Posterior vena cava (tissue), 2 donors: ENCODE measurements at places on chromosomes 3 and 15. TPM values are rescaled to one million over a fixed set of nuclear protein-coding genes. Genes with fewer than 3 reads are reported as not detected.

DNA sequence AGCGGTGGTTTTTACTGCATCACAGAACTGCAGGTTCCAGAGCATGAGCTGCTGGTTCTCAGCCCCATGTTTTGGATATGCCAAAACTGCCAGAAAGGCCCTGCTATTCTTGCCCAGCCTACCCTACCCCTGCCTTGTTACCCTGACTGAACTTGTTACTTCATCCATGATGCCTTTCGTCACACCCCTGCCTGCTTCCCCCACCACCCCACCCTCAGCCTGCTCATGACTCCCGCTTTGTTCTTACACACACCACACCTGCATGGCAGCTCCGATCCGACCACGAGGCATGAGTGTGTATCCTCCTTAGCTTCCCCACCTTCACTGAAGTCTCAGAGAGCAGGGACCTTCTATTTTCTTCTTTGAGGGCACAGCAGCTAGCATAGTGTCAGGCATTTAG lies 5.1 kb upstream of the TM4SF1 start:
- DNase-seq, result no peak

DNA sequence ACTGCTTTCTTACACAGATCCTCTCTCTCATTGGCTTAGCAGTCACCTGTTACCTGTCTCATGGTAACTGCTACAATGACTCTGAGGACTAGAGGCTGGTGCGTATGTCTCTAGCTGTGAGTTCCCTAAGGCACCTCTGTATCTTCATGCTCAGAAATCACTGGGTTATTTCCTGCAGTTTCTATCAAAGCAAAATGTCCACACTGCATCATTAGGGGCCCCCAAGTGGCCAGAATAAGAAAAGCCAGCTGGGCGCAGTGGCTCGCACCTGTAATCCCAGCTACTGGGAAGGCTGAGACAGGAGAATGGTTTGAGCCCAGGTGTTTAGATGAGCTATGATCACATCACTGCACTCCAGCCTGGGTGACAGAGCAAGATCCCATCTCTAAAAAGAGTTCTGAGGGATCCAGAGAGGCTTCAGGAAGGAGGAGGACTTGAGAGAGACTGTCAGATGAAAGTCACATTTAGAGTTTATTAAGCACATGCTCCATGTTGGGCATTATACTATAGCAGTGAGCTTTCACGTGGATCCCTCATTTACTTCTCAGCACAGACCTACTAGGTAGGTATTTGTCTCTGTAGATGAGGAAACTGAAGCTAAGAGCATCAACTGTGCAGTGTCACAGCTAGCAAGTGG lies 2.3 kb upstream of the VPS18 start:
- DNase-seq, result no peak

GRCh38 chr3:54541369-54541768 lies 386.5 kb downstream of the LRTM1 start:
- no peak for DNase-seq

GRCh38 chr3:71695000-71695482 lies 30.2 kb downstream of the EIF4E3 start:
- DNase-seq, result no peak

DNA sequence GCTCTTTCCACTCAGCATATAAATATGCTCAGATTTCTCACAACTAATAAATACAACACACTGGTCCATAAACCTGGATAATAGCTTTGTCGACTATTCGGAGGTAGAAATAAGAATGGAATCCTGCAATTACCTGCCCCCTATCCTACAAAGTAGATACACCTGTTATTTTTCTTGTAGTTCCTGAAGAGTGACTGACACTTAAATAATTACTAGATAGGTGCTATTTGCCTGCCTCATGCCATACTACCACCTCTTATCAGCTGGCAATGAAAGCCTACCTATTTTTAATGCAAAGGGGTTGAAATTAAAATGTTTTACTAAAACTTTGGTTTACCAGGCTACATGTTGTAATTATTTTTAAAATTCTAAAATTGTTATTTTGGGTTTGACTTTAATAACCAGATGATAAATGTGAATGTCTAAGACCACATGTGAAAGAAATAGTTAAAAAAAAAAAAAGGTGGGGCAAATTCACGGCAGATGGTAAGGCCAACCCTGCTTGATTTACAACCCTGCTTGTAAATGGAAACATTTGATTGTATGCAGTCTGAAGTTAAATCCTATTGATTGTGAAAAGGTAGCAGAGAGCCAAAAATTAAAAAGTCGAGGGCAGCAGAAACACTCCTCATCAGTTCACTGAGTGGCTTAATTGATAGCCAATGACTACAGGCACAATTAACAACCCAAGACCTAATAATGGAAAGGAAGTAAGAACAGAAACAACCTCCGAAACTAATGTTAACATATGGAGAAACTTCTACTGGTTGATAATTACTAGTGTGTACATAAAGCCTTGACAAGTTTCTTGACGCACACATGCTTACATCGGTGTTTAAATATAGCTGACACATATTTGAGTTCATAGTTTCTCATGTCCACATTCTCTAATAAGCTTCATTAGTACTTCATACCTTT lies 8.9 kb downstream of the PEAK1 start:
- no peak for DNase-seq

DNA sequence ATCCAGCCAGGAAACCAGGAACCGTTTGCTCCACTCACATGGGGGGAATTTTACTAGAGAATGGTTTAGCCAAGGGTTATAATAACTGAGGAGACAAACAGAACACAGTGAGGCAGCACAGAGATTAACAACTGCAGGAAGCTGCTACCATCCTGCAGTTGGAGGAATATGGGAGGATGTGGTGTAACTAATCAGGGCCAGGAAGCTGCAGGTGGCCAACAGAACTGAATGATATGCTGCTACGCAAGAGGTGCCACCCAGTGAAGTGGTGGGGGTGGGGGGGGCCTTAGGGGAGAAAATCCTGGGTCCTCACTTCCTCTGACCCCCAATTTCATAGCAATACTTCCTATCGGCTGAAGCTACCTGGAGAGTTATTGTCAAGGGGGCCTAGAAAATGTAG lies 306.4 kb upstream of the STT3B start:
- no peak for DNase-seq

DNA sequence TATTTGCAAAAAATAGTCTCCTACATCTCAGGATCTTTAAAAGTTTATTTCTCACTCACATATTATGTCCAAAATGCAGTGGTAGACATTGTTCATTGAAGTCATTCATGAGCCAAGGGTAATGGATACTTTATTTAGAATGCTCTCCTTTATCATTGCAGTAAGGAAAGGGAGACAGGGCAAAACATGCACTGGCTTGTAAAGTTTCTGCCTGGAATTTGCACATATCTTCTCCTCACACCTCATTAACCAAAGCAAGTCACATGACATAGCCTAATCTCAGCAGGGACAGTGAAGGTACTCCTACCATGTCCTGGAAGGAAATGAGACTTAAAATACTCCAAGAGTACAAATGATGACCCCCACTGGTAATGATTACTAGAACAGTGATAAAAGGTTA lies 333.7 kb upstream of the EPHA3 start:
- no peak for DNase-seq

DNA sequence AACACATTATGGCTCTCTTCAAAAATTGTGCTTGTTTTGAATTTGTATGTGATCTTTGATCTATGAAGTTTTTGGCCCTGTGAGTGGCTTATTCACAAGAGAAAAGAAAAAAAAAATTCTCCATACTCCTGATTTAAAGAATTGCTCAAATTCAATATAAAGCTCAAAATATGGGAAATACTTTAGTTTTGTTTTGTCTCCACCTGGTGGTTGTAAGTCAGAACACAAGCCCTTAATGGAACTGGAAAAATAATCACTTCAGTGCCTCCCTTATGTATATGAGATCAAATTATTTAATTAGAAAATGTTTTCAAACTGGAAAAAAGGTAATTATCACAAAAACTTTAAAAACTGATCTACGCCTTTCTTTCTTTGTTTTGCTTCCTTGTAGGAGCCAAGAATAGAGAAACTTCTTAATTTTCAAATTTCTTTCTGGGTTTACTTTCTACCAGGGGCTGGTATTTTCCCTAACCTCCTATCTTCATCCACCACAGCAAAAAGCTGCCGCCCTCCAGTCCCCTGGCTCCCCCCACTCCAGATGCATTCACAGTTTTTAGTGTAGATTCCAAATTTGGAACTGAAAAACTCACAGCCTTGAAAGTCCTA lies 50.6 kb downstream of the SERP1 start:
- DNase-seq, result no peak

DNA sequence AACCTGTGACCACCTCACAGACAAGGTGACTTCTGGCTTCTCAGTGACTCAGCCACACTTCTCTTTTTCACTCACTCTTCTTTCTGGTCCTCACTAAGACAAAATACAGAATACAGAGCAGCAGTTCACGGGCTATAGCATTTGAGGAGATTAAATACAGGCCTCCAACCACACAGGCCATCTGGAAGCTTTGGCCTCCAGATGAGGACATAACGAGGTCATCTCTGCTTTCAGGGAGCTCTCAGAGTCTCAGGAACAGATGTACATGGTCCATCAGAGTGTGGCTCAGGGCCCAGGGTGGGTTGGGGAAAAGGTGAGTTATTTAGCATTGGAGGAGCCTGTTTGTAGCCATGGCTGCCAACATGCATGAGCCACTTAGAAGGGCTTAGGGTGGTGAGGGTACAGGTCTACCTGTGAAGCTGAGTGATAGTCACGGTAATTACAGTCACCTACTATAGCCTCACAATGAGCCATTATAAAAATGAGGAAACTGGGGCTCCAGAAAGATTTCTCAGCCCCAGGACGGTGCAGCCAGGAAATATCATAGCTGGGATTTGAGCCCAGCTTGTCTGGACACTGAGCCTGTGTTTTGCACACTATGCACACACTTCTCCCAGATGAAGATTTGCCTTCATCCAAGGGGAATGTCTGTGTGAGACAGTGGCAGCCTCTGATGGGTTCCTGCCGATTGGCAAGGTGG lies 159.8 kb upstream of the CTDSPL start:
- no peak for DNase-seq

DNA sequence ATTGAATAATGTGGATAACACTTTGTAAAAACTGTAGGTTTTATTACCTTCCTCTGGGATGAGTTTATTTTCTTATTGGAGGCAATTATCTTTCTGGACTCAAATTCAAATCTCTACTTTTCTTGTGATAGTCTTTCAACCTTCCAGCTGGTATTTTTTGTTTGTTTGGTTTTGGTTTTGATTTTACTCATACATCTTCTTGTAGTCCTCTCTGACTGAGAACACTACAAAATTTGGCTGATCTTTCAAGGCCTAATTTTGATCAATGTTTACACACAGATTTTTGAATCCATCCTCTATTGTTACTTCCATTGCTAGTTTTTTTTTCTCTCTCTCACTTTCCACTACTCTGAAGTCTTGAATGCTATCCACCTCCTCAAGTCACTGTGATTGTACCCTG lies 303.8 kb upstream of the NECTIN3 start:
- DNase-seq, result no peak

- no peak for DNase-seq
Observed at GRCh38 chr3:142019794-142020320, 129.5 kb downstream of the TFDP2 start.

GRCh38 chr15:29935296-29936004 lies 113.2 kb upstream of the TJP1 start:
- DNase-seq, result no peak

DNA sequence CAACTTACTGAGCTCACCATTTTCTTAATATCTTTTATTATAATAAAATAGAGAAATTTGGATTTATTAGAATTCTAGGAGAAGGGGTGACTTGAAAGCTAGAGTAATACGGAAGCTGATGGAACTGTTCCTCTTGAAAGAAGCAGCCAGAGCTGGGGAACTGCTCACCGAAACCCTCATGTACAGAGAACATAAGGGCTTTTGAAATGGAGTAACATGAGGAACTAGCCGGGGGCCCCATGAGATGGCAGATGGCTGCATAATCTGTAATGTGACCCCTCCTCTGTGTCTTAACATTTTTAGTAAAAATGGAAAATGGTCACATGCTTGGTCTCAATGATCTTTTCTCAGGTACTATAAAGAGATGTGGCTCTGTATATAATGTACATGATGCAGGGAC lies 15.7 kb upstream of the DYNC1LI1 start:
- DNase-seq, result no peak

DNA sequence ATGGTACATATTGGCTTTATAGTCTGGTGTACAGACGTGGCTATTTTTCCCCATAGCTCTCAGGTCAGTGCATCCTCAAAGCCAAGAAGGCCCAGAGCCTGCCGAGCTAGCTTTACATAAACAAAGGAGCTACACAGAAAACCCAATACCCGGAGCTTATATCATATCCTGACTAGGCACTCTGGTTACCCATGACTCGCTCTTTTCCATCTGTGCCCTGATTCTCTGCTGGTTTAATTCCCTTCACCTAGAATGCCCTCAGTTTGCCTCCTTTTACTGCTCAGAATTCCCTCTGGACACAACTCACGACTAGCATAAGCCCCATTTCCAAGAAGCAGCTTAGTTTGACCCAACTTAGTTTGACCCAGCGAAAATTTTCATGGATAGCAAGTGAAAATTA lies 110.8 kb downstream of the TIGIT start:
- no peak for DNase-seq

The LRRIQ4 gene
- total RNA-seq, result not detected

The AADACL2 gene
- 1.2 TPM for total RNA-seq

The CCNDBP1 gene
- 49.6 TPM for total RNA-seq

The C2CD4A gene
- total RNA-seq, result not detected
